ENCODE measurements at places on chromosomes 11 and 22.
A peak's percentile ranks its signal among the peaks of the same experiment; 100 is the strongest.

- no peak for DNase-seq
These were observed 38.0 kb downstream of the IGSF9B start for GRCh38 chr11:133918608-133919260.

- no peak for DNase-seq
These were observed 11.3 kb upstream of the MTMR3 start for GRCh38 chr22:29871684-29872083.

DNA sequence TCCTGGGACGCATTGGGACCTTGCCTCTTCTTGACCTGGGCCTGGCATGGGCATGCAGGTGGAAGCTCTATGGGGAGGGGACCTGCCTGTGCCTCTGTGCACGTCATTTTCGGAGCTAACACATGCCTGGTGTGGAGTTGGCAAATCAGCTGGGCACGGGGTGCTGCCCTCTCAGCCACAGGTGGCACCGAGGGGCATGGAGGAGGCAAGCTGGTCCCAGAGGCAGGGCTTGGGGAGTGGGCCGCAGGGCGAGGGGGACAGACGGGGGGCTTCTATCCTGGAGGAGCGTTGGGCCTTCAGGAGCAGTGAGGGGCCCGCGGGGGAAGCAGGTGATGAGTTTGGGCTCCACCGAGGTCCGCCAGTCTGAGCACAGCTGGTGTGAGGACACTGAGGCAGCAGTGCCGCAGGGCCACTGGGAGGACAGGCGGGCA is 362.0 kb downstream of the TBC1D22A start:
- no peak for DNase-seq

- no peak for DNase-seq
These were observed 15.4 kb upstream of the POU2AF2 start for GRCh38 chr11:111230122-111230465.

DNA sequence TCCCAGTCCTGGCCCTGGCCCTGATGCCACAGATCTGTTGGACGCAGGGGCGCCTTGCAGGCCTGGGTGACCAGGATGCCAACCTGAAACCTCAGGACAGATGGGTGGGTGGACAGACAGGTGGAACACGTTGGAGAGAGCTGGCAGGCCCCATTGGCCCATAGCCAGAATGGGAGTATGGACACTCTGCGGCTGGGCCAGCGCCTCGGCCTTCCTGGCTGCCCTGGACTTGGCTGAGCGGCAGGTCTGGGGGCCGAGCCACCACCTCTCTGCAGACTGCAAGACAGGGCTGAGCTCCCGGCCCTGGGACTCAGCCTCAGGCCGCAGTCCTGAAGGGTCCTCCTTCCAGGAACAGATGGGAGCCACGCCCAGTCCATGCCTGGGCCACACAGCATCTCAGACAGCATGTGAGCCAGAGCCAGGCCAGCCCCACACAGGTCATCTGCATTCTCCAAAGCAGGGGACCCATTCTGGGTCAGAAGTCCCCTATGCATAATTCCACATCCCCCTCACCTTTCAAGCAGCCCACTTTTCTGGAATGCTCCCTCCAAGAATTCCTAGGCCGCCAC is 14.1 kb downstream of the WNT7B start:
- DNase-seq: no peak

GRCh38 chr11:2072551-2073261 is 66.5 kb downstream of the IGF2 start:
- DNase-seq: peak; percentile 65

DNA sequence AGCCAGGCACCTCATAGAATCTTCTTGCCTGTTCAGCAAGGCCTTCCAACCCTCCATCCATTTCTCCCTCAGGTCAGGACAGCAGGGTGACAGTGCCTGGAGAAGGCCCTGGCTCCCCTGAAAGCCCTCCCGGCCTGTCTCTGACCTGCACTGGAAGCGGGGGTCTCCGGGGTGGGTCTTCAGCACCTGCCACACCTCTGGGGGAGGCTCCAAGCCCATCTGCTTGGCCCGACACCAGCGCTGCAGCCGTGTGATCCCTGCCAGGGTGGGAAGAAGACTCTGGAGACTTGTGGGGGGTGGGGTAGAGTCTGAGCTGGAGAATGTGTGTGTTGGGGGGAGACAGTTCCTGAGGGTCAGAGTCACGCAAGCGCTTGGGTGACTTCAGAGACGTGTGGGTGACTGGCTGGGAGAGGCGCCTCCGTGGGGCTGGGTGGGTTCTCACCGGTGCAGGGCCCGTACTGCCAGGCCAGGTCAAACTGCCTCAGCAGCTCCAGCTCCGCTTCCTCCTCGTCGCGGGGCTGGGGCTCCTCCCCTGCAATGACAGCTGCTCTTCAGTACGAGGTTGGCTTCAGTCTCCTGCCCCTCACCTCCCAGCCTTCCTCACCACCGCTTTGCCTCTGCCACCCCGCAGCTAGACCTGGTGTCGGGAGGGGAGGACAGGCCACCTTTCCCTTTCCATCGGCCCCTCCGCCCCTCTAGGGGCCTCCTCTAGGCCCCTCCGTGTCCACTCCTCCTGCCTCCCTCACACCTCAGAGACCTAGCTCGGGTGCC is 615 bp downstream of the POLD4 start:
- DNase-seq: peak; percentile 41

DNA sequence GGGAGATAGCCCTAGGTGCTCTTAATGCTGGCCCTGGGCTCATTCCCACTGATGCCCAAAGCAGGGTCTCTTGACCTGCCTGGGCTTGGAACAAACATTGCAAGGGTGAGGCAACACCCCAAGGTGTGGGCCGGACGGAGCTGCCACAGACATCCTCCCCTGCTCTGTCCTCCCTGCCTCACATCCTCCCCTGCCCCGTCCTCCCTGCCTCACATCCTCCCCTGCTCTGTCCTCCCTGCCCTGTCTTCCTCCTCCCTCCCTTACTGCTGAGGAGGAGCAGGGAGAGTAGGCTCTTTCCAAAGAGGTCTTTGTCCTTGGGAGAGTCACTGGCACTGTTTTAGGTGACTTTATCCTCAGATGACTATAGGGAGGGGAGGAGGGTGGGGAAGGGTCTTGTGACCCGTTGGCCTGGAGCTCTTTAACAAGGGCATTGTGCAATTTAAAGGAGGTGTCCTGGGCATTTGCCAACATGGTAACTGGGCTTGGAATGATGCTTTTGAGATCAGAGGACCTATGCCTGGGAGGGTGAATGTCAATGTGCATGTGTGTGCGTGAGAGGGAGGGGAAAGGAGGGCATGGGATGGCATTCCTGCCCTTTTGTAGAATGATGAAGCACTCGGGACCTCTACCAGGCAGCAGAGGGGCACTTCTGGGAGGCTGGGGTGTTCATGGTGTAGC is 700 bp downstream of the FAM180B start:
- DNase-seq: peak; percentile 33

- DNase-seq: peak; percentile 83
These were observed 10.7 kb upstream of the CTSF start for GRCh38 chr11:66579017-66579606.

- peak; percentile 80 for DNase-seq
These were observed 170.8 kb downstream of the BUD13 start for GRCh38 chr11:116601814-116602636.

All from cardiac fibroblast (primary cell).